ENCODE measurements at places on chromosomes 16 and 17.

DNA sequence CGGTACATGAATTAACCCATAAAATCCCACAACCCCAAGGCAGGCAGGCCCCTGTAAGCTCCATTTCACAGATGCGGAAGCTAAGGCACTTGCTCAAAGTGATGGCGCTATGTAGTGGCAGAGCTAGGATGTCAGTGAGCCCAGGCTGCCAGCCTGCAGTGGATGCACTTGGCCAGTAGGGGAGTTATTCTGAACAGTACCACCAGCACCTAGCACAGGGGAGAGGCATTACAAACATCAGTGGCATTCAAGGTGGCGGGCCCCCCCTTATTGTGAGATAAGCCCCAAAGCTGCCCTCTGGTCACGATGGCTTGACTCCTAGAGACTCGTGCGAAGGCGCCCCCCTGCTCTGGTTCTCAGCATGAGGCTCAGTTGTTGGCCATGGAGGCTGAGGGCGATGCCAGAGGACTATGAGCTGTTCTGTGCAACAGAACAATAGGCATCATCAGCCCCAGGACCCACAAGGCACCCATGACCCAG lies 33.8 kb downstream of the GTF3C1 start:
- peak; percentile 52 for DNase-seq

DNA sequence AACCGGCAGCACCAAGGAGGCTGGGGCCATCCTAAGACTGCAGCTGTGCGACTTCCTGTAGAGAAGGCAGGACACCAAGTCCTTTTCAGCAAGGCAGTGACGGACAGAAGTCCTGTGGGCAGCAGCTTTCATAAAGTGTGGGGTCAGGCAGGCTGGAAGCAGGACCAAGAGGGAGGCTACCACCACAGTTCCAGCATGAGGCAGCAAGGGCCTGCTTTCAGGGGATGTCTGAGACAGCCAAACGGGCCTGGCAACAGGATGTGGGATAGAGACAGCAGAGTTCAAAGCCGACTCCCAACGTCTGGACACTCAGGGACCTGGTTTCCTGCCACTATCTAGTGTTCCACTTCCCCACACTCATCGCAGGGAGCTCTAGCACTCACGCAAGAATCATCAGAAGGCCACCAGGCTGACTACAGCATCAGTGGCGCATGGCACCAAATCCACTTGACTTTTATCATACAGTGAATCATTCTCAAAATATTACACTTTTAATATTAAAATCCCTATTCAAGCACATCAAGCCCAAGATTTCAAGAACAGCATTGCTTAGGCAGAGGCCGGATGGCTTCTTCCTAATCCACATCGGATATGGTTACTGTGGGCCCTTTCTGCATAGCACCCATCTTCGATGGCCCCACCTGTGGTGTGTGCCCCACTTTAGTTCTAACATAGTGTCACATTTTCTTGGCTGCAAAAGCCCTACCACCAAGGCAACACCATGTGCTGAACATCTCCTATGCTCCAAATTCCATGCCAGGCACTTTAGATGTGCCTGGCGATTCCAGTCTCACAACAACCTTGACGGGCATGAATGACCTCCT lies 5.2 kb downstream of the USP7 start:
- peak; percentile 85 for DNase-seq

GRCh38 chr16:25586826-25587225 lies 104.9 kb upstream of the HS3ST4 start:
- DNase-seq = no peak

GRCh38 chr17:41666708-41667279 lies 21.9 kb upstream of the EIF1 start:
- DNase-seq = peak; percentile 86

GRCh38 chr17:42900460-42901331 lies at the start of gene G6PC1:
Gene G6PC1 (plus strand): TSS chr17:42900799. CDS start chr17:42900877, 78 bp downstream.
- DNase-seq = no peak

- no peak for DNase-seq
These were observed 1.1 kb downstream of the GPS2 start for GRCh38 chr17:7313890-7314718.

DNA sequence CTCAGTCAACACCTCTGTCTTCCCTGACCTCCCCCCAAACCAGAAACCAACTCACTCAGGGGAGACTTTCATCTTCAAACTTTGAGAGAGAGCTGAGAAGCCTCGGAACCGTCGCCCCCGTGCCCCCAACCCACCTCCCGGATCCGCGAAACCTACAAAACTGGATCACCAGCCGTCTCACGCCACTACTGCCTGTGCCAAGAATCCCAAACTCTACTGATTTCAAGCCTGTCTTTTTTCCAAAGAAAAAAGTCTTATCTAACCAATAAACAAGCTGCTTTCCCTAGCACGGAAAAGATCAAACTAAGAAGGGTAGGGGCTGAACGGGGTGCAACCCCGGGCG lies 2.0 kb downstream of the AXIN2 start:
- DNase-seq = no peak

- peak; percentile 36 for DNase-seq
These were observed 1.0 kb downstream of the LYRM1 start for GRCh38 chr16:20901436-20902112.

DNA sequence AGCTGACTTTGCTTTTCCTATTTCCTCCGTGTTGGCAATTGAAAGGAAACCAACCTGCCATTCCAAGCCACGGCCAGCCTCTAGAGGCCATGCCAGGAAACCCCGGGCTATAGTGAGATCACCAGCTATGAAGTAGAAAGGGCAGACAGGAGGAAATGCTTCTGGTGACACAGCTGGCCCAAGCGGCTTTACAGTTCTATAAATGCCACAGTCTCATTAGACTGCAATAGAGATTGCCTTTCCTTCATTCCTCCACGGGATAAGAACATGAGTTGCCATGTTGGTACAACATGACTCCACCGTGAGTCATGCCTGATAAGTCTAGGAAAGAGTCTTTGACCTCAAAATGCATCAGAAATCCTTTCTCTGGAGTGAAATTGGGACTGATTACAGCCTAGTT lies 384.9 kb downstream of the GRIN2A start:
- peak; percentile 11 for DNase-seq

DNA sequence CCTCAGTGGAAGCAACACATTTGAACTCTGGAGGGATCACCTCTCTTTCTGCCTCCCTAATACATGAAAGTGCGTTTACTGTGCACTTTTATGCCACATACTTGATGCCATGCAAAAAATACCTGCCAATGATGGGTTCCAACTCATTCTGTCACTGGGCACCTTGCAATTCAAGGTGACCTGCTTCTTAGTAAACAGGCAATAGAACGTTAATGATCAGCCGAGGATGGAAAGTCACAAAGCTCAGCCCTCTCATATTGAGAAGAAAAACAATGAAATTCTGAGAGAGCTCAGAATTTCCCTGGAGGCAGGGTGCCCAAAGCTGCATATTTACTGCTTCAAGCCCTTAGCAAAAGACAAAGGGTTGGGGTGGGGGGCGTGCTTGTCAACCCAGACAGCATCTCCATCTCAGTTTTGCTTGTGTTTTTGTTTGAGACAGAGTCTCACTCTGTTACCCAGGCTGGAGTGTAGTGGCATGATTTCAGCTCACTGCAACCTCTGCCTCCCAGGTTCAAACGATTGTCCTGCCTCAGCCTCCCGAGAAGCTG lies 23.2 kb downstream of the LITAF start:
- DNase-seq = no peak

DNA sequence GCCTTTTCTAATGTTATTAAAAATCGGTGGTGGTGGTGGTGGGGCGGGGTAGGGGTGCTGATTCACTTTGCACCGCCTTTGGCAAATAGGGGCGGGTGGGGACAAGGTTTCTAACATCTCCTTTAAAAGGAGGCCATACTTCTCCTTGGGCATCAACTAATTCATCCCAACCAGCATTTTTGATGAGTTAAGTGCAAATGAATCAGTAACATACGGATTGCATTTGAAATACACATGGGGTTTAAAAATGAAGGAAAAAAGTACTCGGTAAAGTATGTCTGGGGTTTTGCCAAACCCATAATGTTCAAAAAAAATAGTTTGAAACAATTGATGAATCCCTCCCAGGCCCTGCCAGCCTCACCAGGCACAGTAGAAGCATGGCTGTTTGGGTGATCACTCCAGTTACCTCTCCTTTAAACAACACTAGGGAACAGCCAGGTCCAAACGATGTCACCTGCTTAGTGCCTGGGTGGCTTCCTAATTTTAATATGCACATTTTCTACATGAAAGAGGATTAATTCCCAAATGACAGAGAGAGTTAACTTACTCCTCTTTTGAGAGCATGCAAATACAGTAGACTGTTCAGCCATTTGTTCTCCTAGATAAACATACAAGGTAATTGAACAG lies 107.2 kb downstream of the ANKFN1 start:
- peak; percentile 41 for DNase-seq

DNA sequence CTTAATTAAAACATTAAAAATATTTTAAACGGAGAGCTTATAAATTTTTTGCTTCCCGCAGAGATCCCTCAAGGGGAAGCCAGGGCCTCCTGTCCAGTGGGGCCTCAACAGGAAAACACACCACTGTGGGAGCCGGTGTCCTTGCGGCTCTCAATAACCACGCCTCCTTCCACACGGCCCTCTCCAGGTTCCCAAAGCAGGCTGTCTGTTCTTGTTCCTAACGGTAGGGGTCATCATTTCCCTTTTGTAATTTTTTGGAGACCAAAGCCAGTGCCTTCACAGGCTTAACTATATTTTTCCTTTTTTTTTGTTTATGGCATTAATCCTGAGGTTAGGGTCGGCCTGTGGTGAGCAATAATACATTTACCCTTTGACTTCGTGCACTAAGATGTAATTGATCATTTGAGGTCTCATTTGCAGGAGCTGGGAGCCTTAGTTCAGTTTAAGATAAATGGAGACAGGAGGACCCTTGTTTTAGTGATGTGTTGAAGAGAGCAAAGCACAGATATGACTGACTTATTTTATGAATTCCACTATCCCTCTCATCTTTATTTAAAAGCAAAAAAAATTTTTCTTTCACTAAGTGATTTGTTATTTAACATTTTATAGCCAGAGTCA lies 77.5 kb upstream of the N4BP1 start:
- peak; percentile 85 for DNase-seq

DNA sequence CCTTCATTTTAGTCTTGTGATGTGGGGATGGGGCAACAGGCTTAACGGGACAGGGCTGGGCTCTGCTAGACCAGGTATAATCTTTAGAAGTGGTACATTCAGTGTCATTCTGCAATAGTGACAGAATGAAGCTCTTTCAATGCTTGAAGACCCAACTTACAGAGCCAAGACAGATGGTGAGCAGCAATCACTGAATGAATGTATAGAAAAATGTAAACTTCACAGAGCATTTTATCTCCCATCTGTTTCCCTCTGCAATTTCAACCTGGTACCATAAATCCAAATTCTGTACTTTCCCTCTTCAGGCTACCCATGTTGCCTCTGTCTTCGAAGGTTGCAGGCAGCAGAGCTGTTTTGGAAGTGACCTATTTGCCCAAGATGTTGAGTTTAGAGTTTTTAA lies 33.5 kb upstream of the GOT2 start:
- DNase-seq = no peak

GRCh38 chr17:20256144-20256543 lies 211.2 kb downstream of the LGALS9B start:
- no peak for DNase-seq

GRCh38 chr16:2040787-2041522 lies 6.7 kb downstream of the NTHL1 start:
- no peak for DNase-seq

DNA sequence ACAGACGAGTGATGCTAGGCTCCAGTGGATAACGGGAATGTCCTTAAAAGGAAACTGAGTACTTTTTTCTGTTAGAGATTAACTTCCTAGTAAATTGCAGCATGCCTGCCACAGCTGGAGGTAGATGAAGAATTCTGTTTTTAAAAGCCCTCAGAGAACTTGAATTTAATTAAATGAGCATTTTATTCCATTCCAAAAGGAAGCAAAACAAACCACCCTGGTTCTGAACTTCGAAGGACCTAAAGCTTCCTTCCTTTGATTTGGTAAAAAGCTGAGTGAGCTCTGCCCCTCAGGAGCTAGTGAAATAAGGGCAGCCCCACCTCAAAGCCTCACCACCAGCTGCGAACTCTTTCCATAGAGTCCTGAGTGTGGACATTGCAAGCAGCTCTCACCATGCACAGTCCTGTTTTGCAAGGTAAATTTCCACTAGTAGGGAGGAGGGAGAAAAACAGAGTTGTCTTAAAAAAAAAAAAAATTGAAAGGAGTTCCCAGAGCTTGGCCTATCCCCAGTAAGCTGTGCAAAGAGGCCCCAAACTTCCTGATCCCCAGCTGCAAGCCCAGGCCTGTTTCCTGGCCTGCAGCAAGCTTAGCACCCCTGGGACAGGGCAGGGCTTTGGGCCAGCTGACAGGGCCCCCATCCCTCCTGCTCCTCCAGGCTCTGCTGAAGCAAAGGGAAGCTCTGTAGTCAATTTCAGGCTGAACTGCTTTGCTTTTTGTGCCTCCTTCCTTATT lies 11.2 kb downstream of the CHD9NB start:
- DNase-seq = peak; percentile 36

DNA sequence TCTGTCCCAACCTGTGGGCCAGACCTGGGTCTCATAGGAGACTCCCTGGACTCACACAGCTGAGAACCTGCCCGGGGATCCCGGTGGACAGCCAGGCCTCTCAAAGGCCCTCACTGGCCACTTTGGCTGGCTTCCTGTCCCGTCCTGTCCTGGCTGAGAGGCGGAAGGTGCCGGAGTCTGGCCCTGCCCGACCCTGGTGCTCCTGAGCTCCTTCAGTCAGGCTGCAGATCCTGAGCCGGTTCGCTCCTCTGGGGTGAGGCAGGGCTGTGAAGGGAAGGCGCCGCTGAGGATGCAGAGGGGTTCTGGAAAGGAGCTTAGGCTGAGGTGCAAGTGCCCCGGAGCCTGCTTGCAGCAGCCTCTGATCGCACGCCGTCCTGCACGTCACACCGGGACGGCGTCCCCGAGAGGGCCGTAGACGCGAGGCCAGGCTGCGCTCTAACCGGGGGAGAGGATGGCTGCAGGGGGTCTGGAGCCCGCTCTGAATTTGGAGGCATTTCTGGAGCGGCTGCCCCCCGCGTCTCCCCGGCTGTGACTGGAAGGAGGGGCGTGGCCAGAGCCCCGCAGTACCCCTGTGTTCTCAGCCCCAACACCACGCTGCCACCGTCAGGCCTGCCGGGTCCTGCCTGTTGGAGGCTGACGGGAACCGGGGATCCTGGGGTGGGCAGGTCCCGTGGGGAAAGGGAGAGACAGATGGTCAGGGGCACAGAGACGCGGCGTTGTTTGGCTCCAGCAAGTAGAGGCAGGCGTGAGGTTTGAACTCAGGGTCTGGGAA lies 4.1 kb downstream of the HGS start:
- DNase-seq = no peak

- DNase-seq = no peak
These were observed 341.0 kb downstream of the KCNJ2 start for GRCh38 chr17:70510288-70510687.

DNA sequence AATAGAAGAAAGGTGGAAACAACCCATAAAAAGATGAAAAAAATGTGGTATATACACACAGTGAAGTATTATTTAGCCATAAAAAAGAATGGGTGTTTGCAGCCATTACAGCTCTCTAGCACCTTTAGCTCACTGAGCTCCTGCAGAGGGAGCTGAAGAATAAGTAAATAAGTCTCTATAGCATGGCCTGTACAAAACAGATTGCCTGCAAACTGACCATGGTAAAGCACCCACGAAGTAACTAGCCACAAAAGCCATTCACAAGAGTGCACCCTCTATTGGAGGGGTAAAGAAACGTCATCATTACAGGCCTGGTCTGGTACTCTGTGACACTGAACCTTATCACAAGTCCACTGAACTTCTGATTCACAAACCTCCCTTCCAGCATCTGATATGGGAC lies 76.3 kb downstream of the USP32 start:
- DNase-seq = no peak

GRCh38 chr17:2871205-2871604 lies 75.0 kb downstream of the RAP1GAP2 start:
- no peak for DNase-seq

GRCh38 chr17:60049936-60050335 lies 28.8 kb downstream of the HEATR6 start:
- DNase-seq = no peak
